Stimulated activated CD8-positive, alpha-beta memory T cell treated with anti-CD3 and anti-CD28 coated beads, Interleukin-7, amount 100 ng/mL, for 1 hour (primary cell): ENCODE measurements at places on chromosomes 7 and 10.

DNA sequence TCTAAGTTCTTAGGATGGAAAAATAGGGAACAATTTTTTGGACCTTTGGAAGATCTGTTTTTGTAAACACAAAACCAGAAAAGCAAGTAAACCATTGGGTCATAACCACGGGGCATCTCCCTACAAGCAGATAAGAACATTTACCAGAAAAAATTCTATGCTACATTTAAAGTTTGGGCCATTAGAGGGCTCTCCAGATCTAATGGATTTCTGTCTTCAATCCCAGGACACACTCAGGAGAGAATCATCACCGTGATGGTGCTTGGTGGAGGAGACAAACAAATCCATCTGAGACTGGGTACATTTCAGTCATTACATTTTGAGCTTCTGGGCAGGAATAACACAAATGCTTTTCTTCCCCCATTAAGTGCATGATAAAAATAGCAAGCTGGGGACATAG, 178.4 kb upstream of the TARP start:
- DNase-seq, result no peak

GRCh38 chr10:48332871-48333216, 26.4 kb downstream of the MAPK8 start:
- no peak for DNase-seq

DNA sequence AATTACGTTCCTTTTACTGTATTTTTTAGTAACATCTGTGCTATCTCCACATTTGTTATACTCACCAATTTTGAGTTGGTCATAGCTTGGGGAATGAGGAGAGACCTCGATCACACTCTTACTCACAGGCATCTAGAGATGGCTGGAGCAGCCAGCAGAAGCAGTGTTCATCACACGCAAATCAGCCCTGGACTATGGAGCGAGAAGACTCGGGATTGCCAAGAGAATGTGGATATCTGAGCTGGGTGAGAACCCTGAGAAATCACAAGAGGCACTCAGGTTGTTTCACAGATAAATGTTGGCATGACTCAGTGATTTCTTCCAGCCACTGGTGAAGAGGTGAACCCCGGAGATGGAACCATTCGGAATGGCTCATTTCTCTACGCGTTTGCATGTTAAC, 820.1 kb upstream of the IGFBP3 start:
- DNase-seq, result no peak

DNA sequence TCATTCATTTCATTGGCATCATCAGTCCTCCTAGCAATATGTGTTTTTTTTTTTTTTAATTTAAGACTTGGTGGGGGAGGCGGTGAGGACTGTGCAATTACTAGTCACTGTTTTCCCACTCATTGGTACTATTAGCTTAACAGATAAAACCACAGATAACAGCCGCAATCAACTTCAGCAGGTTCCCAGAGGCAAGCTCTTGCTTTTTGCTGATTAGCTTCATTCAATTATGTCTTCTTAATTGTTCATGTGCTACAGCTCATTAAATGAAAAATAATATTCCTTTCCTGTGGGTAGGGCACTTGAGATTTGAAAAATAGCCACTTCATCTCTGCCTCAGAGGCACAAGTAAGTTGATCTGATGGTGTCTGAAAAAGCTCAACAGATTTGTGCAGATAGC, 215.5 kb downstream of the PCDH15 start:
- no peak for DNase-seq

DNA sequence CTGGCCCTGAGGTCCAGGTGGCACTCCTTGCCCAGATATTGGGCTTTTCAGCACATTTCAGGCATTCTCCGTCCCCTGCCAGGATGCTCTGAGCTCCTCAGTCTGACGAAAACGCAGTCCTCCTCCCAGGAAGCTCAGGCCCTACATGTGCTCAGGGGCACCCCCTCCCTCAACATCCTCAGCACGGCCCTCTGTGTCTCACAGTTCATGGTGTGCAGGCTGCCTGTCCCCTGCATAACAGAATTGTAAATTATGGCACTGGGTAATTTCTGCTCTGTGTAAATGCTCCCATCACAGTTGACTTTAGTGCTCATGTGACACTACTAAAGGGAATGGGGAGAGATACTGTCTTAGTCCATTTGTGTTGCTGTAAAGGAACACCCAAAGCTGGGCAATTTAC, 563.8 kb downstream of the DNAJB6 start:
- DNase-seq, result no peak

DNA sequence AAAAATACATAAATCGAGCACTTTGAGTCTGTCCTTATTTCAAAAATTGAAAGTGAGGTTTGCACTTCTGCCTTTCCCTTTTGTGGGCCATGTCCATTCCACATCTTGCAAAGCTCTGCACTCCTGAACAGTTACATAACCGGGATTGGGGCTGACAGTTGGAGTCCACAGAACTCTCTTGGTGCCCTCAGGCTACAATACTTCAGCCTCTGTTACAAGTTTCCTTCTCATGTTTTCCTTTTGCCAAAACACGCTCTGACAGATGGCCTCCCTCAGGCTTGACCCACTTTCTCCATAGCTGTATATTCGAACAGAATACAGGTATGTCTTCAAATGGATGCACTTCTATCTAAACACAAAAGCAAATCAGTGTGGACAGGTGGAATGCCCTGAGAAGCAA, 335.9 kb downstream of the WDR37 start:
- DNase-seq, result no peak

GRCh38 chr7:88075216-88075615, 141.2 kb downstream of the ADAM22 start:
- DNase-seq, result no peak

- DNase-seq, result no peak
Measured at GRCh38 chr10:78955206-78955605, 113.6 kb upstream of the ZMIZ1 start.

DNA sequence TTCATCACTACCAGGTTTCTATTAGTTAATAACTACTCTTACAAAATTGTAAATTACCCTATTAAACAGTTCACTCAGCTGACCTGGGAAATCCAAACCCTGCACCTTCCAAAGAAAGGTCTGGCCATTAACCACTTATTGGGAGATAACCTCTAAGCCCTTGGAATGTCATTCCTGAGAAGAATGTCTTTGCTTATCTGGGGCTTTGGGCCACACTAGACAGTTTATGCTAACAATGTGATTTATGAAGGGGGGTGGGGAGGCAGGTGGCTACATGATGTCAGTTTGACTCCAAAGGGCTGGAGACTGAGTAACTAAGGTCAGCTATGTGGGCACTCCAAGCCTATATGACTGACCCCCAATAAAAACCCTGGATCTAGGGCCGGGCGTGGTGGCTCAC, 50.7 kb downstream of the AKR1D1 start:
- DNase-seq, result no peak

GRCh38 chr7:91554883-91555282, 290.6 kb downstream of the FZD1 start:
- no peak for DNase-seq

- no peak for DNase-seq
Measured at GRCh38 chr10:124911124-124912067, 30.5 kb upstream of the ZRANB1 start.

GRCh38 chr10:17859492-17860156, 50.5 kb downstream of the MRC1 start:
- no peak for DNase-seq

DNA sequence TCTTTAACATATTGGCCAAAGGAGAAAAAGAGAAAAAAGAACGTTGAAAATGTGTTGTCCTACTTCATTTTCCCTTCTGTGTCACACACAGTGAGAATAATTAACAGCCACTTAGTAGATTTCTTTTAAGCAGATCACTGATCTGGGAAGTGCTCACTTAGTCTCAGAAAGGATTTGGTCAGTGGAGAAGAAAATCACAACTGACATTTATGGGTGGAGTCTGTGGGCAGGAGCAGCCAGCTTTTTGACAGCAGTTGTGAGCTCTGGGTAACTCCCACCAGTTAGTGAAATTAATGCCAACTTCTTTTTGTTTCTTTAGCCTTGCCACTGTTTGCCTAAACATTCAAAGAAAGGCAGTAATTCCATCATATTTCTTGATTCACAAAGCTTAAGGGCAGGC, 49.7 kb downstream of the CDK14 start:
- DNase-seq, result no peak

DNA sequence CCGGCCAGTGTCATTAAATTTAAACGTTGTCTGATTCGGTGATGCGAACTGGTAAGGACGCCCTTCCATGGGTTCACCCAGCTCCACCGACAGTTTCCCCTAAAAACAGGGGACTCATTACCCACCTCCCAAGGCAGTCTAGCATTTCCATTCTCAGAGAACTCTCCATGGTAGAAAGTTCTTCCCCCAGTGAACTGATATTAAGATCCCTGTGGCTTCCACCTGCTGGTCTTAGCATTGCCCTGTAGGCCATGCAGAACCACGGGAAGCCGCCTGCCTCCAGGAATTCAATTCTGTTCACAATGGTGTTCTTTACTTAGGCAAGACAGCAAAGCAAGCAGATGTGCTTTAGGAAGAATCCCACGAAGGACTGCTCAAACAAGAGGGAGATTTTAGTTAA, 128.9 kb upstream of the NANOS1 start:
- no peak for DNase-seq

DNA sequence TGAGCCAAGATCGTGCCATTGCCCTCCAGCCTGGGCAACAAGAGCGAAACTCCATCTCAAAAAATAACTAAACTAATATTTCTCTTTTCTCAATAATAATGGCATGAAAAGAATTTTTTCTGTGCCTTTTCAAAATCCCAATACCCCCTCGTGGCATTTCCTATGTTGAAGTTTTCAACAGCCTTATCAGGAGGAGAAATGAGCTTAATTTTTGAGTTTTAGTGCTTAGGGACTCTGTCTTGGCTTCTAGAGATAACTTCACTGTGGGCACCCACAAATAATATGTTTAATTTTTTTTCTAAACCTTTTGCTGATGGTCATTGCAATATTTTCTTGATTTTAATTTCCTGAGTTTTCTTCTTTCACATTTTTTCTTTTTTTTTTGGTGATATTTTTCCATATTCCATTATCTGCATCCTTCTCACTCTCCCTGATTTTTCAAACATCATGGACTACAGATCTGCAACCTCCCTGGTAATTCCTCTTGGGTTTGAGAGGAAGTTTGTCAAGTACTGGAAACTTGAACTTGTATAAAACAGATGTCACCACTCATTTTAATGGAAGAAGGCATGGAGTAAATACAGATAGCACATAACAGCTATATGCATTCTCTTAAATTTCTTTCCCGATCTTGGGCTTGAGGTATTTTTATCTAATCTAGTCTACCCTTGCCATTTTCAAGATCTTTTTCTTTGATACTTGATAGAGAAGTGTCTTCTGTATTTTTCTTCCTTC, 84.0 kb downstream of the KAT6B start:
- DNase-seq, result no peak

DNA sequence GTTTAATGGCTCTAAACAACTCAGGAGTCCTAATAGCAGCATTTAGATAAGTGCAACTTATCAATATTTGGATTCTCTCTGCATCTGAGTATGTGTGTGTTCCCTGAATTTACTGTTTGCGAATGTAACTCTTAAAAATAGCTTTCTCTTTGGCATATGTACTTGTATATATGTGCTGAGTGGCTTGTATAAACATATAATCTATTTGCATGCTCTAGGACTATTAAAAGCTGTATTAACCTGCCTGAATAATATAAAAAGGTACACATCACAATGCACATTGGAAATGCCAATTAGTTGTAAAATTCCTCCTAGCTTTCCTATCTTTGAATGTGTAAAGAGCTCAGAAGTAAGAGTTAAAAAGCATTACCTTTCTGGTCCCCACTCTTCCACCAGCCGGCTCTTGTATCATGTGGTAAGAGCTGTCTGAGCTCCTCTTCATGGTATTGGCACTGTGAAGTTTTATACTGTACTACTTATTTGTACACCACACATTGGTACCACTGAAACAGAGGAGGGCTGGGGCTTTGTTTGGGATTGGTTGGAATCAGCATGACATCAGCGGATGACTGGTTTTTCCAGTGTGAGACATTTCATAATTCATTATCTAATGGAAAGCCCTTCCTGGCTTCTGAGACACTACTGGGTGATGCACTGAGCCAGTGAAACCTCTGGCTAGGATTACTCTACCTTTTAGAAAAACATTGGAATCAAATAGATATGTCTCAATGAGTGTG, at the start of gene INHBA:
Gene INHBA (minus strand): TSS at position 456 of the 737 bp plus-strand sequence. CDS start 2,716 bp downstream, outside the sequence.
- no peak for DNase-seq

DNA sequence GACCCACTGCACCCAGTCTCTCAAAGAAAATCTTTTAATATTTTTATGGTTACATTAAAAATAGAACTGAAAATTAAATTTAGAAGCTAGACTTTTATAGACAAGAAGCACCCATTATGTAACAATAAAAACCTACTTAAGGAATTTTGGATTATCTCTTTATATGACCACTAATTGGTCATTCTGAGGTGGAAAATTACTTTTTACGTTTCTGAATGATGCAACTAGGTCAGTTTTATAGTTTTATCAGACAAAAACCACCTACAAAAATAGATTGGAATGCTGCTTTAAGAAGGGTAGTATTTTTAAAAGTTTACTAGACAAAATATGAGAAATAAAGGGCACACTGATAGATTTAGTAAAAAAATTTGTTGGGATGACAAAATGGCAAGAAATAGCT, 16.5 kb downstream of the SYPL1 start:
- no peak for DNase-seq

- no peak for DNase-seq
Measured at GRCh38 chr10:17219024-17219423, 9.0 kb upstream of the VIM start.

GRCh38 chr10:78779339-78779955, 289.3 kb upstream of the ZMIZ1 start:
- DNase-seq, result no peak

DNA sequence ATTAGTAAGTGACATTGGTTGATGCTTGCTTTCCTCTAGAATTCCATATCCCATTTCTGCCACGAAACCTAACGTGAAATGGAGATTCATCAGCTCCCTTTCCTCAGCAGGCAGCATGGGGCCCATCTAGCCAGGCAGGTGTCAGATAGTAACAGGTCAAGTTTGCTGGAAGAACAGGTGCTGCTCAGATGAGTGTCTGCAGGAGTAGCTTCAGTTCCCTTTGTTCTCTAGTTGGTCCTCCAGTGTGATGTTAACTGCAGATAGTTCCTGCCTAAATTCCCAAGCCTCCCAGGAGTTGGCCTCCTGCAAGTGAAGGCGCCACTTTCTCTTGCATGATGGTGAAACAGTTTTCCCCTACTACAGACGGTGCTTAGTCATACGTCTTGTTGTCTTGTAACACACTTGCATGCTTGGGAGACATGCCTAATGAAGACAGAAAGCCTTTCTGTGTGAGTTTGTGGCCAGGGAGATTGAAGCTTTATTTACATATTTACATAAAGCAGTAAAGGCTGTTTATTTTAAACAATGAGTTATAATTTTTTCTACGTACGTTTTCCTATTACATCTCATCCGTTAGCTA, 175.4 kb downstream of the CHN2 start:
- DNase-seq, result no peak

GRCh38 chr7:143882604-143883078, 19.3 kb downstream of the TCAF1 start:
- DNase-seq, result no peak

DNA sequence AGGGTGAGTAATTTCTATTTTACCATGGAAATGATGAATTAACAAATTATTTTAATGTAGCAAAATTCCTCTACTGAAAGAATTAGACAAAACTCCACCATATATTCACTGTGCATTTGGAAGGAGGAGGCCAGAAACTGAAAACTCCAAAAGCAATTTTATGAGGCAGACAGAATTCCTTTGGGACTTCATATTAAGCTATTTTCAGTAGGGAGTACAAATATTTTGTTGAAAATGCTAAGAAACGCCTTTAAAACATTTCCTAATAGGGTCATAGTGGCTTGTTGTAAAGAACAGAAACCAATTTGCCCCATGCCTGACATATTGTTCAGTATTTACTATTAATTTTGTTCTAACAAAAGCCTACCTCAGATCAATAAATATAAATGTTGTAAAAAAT, 117.8 kb downstream of the TES start:
- DNase-seq, result no peak
